ENCODE measurements at places on chromosomes 6 and 20. TPM values are rescaled to one million over a fixed set of nuclear protein-coding genes. Genes with fewer than 3 reads are reported as not detected.

OR2H1 gene
- not detected for total RNA-seq

DNA sequence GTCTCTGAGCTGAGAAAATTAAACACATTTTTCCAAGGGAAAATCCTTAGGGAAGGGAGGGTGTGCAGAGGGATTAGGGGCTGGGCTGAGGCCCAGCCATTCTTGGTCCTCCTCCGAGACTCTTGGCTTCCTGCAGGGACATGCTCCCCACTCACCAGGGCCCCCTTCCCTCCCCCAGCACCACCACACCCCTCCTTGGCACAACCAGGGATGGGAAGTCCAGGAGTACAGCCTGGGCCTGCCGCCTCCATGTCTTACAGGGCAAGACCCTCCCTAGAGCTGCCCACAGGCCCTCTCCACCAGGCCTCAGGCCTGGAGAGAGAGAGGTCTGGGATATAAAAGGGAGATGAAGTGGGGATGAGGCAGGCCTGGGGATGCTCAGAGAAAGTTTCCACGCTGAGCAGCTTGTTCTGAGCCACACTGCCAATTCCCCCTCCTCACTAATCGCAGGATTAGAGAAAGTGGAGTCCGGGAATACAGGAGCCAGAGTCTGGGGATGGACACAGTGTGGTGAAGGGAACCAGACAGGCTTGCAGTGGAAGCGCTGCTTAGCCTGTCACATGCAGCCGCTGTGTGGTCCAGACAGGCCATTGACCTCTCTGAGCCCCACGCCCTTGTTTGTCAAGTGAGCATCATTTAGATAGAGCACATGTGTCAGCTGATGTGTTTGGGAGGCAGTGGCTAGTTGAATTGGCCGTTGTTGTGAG, 105.5 kb downstream of the MRPL14 start:
- peaks cover 7% of the 10 kb centered on the region for H3K27me3 ChIP-seq
- H3K27ac ChIP-seq, result no peak overlapping the region
- H3K4me3 ChIP-seq, result no peak overlapping the region
- DNase-seq, result no peak
- H3K4me1 ChIP-seq, result no peaks in the 10 kb centered on the region

GRCh38 chr20:36929290-36929689, 22.2 kb downstream of the SAMHD1 start:
- no peak overlapping the region for H3K4me3 ChIP-seq
- peaks cover 1% of the 10 kb centered on the region for H3K36me3 ChIP-seq
- H3K27ac ChIP-seq, result no peak overlapping the region

DNA sequence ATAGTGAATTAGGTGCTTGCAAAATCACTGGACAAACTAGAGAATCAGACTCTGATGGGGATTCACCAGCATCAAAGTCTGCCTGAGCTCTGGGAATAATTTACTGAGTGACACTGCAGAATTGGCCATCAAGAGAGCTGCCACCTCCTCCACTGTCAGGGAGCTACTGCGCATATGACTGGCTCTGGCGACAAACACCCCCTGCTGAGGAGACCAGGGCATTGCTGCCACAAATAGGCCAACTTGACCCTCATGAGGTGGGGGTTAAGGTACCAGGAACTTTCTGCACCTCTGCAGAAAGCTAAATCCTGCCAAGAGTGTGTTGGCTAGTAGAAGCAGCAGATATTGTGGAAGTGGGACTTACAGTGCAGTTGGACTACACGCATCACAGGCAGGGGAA, 88.0 kb downstream of the CDS2 start:
- peaks cover 3% of the 10 kb centered on the region for H3K36me3 ChIP-seq
- no peaks in the 10 kb centered on the region for H3K4me1 ChIP-seq
- no peak for DNase-seq
- H3K27me3 ChIP-seq, result no peaks in the 10 kb centered on the region

GRCh38 chr6:165987483-165988301, 180.0 kb downstream of the TBXT start:
- peaks cover 10% of the 10 kb centered on the region for H3K4me1 ChIP-seq
- H3K27ac ChIP-seq, result peak overlapping the region; percentile 4
- peak; percentile 23 for DNase-seq
- H3K36me3 ChIP-seq, result no peaks in the 10 kb centered on the region
- H3K27me3 ChIP-seq, result peaks cover 98% of the 10 kb centered on the region

DNA sequence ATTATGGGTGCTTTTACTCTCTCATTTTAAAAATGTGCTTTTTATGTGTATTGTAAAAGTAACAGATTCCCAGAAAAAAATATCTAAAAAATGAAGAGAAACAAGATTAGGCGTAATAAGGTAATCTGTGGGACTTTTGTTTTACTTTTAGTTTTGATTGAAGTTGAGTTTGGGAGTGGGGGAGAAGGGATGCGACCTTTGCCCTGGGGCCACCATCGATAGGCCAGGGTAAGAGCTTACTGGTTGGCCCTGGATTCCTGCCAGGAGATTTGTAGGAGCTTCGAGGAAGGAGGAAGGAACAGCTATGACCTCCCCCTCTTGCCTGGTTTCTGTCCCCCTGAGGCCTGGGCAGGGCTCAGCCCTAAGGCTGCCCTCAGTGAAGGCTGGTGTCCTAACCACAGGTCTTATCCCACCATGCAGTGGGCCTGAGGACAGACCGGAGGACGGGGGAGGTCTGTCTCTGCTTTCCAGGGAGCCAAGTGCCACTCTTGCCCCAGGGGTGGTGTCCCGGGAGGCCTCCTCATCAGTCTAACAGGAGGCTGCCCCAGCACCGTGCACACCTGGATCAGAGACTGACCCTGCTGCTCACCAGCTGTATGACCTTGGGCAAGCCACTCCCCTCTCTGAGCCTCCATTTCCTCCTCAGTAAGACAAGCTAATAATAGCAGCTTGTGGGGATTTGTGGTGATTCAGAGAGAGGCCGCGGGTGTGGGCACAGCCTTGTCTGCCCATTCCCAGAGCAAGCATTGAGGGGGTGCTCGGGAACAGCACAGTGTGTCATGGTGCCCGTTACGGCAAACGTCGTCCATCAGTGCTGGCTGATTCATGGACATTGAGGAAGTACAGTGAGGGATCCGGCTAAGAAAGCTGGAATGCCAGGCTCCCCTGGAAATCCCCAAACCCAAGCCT, 21.2 kb downstream of the TGM2 start:
- peaks cover 11% of the 10 kb centered on the region for H3K4me1 ChIP-seq
- no peaks in the 10 kb centered on the region for H3K36me3 ChIP-seq
- no peak for DNase-seq
- no peak overlapping the region for H3K4me3 ChIP-seq
- peak overlapping the region; percentile 49 for H3K27ac ChIP-seq
